ENCODE measurements at places on chromosomes 4 and X.

DNA sequence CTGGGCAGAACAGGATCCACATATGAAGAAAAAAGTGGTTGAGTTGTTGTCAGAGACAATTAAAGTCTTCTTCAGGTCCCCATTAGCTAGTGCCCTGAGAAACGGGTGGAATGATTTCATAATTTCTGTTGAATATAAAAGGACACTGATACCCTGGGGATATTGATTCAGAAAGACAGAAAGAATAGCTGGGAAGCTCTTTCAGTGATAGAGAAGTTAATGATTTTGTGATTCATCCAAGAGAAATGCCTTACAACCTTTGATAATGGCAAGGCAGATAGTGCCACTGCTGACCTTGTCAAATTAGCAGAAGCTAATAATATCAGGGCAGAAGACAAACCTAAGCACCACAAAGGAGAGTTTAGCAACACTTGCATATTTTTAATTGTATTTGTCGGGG, 37.9 kb downstream of the UNC5C start:
- no peak overlapping the region for H3K27ac ChIP-seq
- peaks cover 2% of the 10 kb centered on the region for H3K4me1 ChIP-seq
- H3K36me3 ChIP-seq: no peaks in the 10 kb centered on the region
- no peak for DNase-seq
- no peak overlapping the region for H3K4me3 ChIP-seq

- H3K4me3 ChIP-seq: no peak overlapping the region
- no peaks in the 10 kb centered on the region for H3K4me1 ChIP-seq
- H3K36me3 ChIP-seq: no peaks in the 10 kb centered on the region
- no peaks in the 10 kb centered on the region for H3K27me3 ChIP-seq
Observed at GRCh38 chrX:51148848-51149247, 183.8 kb upstream of the NUDT10 start.

DNA sequence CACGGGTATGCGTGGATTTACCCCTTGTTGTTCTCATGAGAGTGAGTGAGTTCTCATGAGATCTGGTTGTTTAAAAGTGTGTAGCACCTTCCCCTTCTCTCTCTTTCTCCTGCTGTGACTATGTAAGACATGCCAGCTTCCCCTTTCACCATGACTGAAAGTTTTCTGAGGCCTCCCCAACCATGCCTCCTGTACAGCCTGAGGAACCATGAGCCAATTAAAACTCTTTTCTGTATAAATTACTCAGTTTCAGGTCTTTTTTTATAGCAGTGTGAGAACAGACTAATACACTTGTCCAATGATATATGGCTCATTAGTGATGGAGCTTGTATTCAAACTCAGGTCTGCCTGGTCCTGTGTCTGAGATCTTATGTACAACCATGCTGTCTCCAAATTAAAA, 28.5 kb upstream of the RTL3 start:
- H3K27me3 ChIP-seq: no peaks in the 10 kb centered on the region
- H3K27ac ChIP-seq: no peak overlapping the region
- no peak for DNase-seq
- no peak overlapping the region for H3K4me3 ChIP-seq
- no peaks in the 10 kb centered on the region for H3K36me3 ChIP-seq

DNA sequence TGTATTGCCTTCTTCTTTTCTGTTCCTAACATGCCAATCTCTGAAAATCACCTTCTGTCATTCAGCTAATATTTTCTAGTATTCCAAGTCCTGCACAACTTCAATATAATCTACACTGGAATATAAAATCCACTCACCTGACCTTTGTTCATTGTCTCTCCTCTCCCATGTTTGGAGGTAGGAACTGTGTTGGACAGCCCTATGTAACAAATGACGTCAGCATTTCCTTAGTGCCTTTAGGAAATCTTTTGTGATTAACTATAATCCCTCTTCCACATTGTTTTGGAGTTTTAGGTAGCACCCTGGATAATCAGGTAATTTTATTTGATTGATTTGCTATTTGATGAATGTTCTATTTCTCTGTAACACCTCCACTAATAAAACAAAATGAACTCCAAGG, 814.8 kb upstream of the PRKX start:
- no peak overlapping the region for H3K27ac ChIP-seq
- H3K4me3 ChIP-seq: no peak overlapping the region
- DNase-seq: no peak
- H3K27me3 ChIP-seq: no peaks in the 10 kb centered on the region

DNA sequence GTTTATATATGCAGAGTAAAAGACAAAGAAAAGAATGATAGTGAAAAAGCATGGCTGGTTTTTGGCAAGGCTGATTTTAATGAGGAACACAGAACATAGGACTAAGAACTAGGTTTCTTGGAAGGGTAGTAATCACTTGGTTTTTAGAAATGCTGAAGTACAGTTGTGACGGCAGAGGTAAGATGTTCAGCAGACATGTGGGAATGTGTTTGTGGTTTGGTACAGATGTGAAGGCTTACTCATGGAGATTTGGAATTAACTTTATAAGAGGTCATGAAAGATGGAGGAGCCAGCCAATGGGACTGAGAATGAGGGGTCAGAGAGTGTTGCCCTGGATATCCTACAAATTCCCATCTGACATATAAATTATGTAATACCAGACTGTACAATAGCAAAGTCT, 243.6 kb downstream of the NPFFR2 start:
- no peak overlapping the region for H3K27ac ChIP-seq
- DNase-seq: no peak
- H3K4me3 ChIP-seq: no peak overlapping the region

DNA sequence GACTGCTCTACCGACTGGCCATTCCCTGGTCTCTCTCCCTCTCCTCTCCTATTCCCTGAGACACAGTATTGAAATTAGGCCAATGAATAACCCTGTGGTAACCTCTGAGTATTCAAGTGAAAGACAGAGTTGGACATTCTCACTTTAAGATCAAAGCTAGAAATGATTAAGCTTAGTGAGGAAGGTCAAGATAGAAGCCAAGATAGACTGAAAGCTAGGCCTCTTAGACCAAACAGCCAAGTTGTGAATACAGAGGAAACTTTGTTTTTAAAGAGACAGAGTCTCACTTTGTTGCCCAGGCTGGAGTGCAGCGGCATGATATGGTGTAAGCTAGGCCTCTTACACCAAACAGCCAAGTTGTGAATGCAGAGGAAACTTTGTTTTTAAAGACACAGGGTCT, 64.6 kb downstream of the KDM6A start:
- no peak overlapping the region for H3K27ac ChIP-seq
- H3K27me3 ChIP-seq: no peaks in the 10 kb centered on the region
- H3K36me3 ChIP-seq: no peaks in the 10 kb centered on the region
- H3K4me1 ChIP-seq: no peaks in the 10 kb centered on the region
- no peak for DNase-seq

DNA sequence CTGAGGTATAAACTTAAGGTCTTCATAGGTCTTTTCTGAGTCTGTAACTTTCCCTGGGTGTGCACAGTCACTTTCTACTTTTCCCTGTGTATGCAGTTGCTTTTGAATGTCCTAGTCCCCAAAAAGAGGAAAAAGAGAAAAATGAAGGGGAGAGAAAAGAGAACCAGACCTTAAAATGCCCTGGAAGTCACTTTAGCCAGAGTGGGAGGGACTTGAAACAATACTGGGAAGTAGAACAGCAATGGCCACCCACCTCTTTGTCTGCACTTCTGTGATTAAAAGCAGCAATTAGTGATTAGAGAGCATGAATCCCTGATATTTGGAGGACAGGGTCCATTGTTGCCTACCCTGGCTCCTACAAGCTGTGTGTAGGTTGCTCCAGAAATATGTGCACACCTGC, 36.1 kb downstream of the ZCCHC13 start:
- no peaks in the 10 kb centered on the region for H3K36me3 ChIP-seq
- no peaks in the 10 kb centered on the region for H3K27me3 ChIP-seq
- H3K4me3 ChIP-seq: no peak overlapping the region
- no peaks in the 10 kb centered on the region for H3K4me1 ChIP-seq
- no peak overlapping the region for H3K27ac ChIP-seq
- no peak for DNase-seq

GRCh38 chr4:160810941-160811340, 1352.9 kb downstream of the FSTL5 start:
- no peak overlapping the region for H3K4me3 ChIP-seq
- no peak for DNase-seq
- no peaks in the 10 kb centered on the region for H3K27me3 ChIP-seq
- no peaks in the 10 kb centered on the region for H3K36me3 ChIP-seq
- no peak overlapping the region for H3K27ac ChIP-seq

DNA sequence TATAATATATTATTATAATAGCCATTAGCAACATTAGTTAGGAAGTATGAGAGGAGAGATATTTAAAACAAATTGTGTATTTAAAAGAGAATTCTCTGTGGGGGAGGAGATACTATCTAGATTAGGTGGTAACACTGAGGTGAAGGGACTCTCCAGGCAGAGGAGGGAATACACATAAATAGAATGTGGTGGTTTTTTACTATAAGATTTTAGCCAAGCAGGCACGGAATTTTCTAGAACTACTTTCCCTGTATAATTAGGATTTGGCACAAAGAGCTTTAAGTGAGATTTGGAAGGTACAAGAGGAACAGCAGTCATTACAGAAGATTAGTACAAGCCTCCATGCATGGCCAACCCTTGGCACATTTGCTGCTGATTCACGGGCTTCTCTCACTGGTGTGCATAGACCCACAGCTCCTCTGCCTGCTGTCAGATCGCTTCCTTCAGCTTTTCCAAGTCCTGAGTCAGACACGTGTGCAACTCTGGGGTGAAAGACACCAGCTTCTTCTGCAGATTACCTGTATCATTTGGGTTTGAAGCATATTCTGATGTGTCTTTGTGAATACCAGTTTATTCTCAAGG, 685.5 kb downstream of the KCTD8 start:
- no peak overlapping the region for H3K4me3 ChIP-seq
- H3K4me1 ChIP-seq: no peaks in the 10 kb centered on the region
- H3K36me3 ChIP-seq: no peaks in the 10 kb centered on the region

GRCh38 chrX:150762258-150763165, 69.3 kb downstream of the MTMR1 start:
- H3K27ac ChIP-seq: no peak overlapping the region
- H3K4me1 ChIP-seq: peaks cover 2% of the 10 kb centered on the region
- no peaks in the 10 kb centered on the region for H3K27me3 ChIP-seq

DNA sequence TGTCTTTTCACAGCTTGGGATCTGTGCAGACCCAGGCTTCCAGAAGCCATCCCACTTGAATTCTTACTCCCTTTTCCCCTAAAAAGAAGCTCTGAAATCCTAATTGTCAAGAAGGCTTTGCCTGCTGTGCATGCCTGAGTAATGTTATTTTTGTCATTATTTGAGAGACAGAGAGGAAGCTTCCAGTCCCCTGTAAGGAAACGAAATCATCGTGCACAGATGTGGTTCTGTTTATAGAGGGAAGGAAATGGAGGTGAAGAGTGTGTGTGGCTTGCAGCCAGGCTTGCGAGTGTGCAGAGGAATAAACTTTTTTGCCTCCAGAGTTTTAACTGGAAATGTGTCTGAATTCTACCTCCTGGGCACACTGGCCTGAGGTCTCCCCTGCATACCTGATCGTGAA, 70.2 kb downstream of the TBL1X start:
- H3K27ac ChIP-seq: peak overlapping the region; percentile 90
- peaks cover 5% of the 10 kb centered on the region for H3K36me3 ChIP-seq
- no peak for DNase-seq
- H3K4me3 ChIP-seq: peak overlapping the region; percentile 28

DNA sequence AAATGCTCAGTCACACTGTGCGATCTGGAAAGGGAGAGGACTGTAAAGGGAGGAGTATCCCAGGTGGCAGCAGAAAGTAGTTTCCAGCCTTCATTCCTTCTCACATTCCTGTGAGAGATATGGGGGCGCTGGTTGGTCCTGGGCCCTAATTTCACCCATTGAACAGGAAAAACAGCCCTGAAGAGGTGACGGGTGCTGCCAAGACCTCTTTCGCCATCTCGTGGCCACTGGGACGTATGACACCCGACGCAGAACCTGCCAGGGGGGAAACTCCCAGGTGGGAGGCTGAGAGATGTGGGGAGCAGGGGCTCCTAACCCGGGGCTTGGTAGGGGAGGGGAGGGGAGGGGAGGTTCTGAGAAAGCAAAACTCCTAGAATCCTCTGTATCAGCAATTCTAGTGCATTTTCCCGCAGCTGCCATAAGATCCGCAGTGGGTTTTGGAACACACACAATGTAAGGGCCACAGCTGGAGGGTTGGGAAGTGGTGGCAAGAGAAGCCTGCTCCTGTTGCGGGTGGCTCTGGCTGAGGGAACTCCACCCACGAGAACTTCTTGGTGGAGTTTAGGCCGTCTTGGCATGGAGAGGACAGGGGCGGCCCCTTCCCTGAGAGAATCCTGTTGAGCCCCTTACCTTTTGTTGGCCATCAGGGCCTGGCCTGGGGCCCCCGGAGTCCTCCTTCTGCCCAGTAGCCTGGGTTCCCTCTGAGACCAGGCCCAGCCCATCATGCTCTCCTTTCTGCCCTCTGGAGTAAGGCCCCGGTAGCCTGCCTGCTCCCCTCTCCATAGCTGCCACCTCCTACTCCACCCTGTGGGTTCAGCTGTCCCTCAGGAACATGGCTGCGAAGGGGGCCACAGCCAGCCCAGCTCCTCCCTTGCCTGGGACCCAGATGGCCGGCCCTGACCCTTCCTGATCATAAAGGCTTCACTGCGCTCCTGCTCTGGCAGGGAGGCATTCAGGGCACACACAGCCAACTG, 134.1 kb downstream of the OR13H1 start:
- H3K4me3 ChIP-seq: no peak overlapping the region
- no peaks in the 10 kb centered on the region for H3K4me1 ChIP-seq
- DNase-seq: peak; percentile 18
- no peaks in the 10 kb centered on the region for H3K36me3 ChIP-seq
- peaks cover 10% of the 10 kb centered on the region for H3K27me3 ChIP-seq
- H3K27ac ChIP-seq: no peak overlapping the region

DNA sequence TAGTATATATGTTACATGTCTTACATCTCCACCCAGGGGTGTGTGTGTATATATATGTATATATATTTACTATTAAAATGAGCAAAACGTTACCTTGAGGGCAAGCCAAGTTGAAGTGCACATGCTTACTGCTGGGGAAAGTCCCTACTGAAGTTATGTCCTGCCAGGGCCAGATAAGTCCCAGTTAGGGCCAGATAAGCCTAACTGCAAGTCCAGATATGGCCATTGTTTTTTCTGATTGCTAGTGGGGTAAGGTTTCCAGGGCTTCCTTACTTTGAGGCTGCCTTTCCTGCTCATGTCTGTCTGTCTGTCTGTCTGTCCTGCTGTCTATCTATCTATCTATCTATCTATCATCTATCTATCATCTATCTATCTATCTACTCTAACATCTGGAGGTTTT, 19.3 kb upstream of the ZNF81 start:
- no peaks in the 10 kb centered on the region for H3K36me3 ChIP-seq
- no peak overlapping the region for H3K4me3 ChIP-seq
- H3K27ac ChIP-seq: no peak overlapping the region
- DNase-seq: no peak
- H3K4me1 ChIP-seq: no peaks in the 10 kb centered on the region

GRCh38 chr4:17664755-17665154, 50.3 kb downstream of the MED28 start:
- no peak overlapping the region for H3K27ac ChIP-seq
- H3K36me3 ChIP-seq: no peaks in the 10 kb centered on the region
